ENCODE measurements at places on chromosomes 5 and 9. TPM values are rescaled to one million over a fixed set of nuclear protein-coding genes. Genes with fewer than 3 reads are reported as not detected.

GRCh38 chr5:154753792-154754191 is 1.4 kb upstream of the LARP1 start:
- DNase-seq = no peak
- H3K27me3 ChIP-seq = no peaks in the 10 kb centered on the region
- no peaks in the 10 kb centered on the region for H3K36me3 ChIP-seq
- H3K4me3 ChIP-seq = no peak overlapping the region
- peaks cover 24% of the 10 kb centered on the region for H3K4me1 ChIP-seq

DNA sequence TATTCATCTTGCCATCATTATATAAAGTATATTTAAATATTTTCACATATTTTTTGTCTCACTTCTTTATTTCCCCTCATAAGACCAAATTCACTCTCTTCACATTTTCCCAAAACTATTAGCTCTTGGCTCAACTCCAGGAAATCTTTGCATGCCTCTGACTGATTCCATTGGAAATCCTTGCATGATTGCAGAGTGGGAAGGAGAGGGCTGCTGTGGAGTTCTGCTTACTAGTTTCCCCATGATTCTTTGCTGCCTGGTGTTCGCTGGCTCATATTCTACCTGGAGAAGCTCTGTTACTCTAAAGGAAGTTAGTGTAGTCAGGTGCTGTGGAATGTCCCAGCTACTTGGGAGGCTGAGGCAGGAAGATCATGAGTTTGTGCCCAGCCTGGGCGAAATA is 41.9 kb downstream of the LIX1 start:
- no peak overlapping the region for H3K27ac ChIP-seq
- no peak for DNase-seq
- no peak overlapping the region for H3K4me3 ChIP-seq
- H3K27me3 ChIP-seq = no peaks in the 10 kb centered on the region

- peak overlapping the region; percentile 12 for H3K4me3 ChIP-seq
- peaks cover 4% of the 10 kb centered on the region for H3K36me3 ChIP-seq
- DNase-seq = no peak
- peak overlapping the region; percentile 93 for H3K27ac ChIP-seq
- H3K27me3 ChIP-seq = no peaks in the 10 kb centered on the region
Observed at GRCh38 chr5:150497274-150497988, 10.5 kb upstream of the NDST1 start.

- H3K27me3 ChIP-seq = peaks cover 35% of the 10 kb centered on the region
- H3K36me3 ChIP-seq = peaks cover 2% of the 10 kb centered on the region
- DNase-seq = no peak
- no peak overlapping the region for H3K27ac ChIP-seq
- H3K4me3 ChIP-seq = no peak overlapping the region
Observed at GRCh38 chr9:122360891-122361290, 9.9 kb upstream of the PTGS1 start.

DNA sequence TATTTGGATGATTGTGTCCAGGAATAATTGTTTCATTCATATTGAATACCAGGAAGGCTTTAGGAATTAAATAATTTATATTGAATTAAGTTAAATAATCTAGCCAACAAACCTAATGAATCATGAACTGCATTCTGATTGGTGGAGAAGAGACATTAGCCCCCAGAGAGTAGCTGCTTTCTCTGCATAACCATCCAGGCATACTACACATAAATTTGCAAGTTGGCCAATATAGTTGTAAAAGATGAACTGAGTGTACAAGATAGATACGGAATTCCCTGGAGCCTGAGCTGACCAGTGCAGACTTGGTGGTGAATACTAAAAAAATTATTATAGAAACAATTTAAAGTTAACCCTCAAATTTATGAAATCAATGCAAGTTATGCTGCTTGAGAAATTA is 311.8 kb upstream of the KIF2A start:
- H3K4me3 ChIP-seq = no peak overlapping the region

GRCh38 chr5:176413709-176414191 is 2.6 kb downstream of the CLTB start:
- no peaks in the 10 kb centered on the region for H3K4me1 ChIP-seq
- DNase-seq = no peak
- H3K27me3 ChIP-seq = no peaks in the 10 kb centered on the region
- H3K27ac ChIP-seq = peak overlapping the region; percentile 52
- H3K36me3 ChIP-seq = peaks cover 2% of the 10 kb centered on the region

DNA sequence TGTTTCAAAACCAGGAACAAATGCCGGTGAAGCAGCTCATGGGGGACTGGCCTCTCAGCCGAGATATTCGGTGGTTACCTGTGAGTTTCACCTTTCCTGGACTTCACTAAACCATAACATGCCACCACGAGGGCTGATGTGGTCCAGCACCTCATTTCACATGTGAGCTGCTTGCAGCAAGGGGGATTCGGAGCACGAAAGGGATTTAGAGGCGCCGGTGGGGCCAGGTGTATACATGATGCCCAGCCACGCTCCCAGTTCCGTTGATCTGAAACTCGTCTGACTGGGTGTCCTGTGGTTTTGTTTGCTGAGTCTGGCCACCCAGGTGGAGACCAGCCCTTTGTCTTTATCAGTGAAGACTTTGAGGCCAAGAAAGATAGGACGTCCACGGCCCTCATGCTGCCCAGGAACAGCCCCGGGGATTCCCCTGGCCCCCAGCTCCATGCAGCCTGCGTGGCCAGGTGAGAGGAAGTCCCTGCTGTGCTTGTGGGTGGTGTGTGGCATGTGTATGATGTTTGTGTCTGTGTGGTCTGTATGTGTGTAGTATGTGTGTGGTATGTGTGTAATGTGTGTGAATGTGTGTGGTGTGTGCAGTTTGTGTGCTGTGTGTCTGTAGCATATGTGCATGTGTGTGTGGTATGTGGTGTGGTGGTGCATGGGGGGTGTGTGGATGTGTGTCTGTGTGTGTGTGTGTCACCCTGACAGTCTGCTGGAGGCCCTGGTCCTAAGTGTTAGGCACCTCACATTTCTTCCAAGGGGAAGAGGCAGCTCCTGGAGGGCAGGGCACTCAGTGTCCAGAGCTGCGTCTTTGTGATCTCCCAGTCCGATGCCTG is 23.4 kb downstream of the PHF2 start:
- H3K4me1 ChIP-seq = peaks cover 22% of the 10 kb centered on the region
- no peak overlapping the region for H3K4me3 ChIP-seq
- no peak for DNase-seq
- H3K27me3 ChIP-seq = no peaks in the 10 kb centered on the region
- peaks cover 3% of the 10 kb centered on the region for H3K36me3 ChIP-seq
- H3K27ac ChIP-seq = peak overlapping the region; percentile 23

DNA sequence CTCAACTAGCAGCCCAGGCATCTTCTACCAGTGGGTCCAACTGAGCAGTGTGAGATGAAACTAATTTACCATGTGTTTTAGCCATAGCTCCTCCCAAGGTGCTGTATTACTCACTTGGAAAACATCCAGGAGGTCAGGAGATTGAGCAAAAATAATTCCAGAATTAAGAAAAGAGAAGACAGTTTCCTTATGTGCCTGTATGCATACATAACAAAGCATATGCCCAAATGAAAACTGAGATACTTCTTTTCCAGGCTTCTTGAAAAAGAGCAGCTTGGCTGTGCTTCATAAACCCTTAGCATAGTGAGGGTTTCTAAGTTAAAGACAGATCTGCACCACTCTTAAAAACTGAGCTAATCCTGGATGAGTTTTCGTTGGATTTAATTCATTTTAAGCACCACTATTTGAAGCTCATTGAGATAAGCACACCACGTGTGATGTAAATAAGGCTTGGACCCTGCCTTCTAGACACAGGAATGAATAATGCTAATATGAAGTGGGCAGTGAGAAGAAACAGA is 119.4 kb downstream of the ADAMTS12 start:
- no peaks in the 10 kb centered on the region for H3K27me3 ChIP-seq
- H3K4me1 ChIP-seq = no peaks in the 10 kb centered on the region
- no peaks in the 10 kb centered on the region for H3K36me3 ChIP-seq
- DNase-seq = no peak
- H3K4me3 ChIP-seq = no peak overlapping the region

- H3K27ac ChIP-seq = no peak overlapping the region
- no peak for DNase-seq
- peaks cover 24% of the 10 kb centered on the region for H3K36me3 ChIP-seq
- peaks cover 2% of the 10 kb centered on the region for H3K4me1 ChIP-seq
- H3K4me3 ChIP-seq = no peak overlapping the region
Observed at GRCh38 chr5:40762705-40763104, 6.9 kb upstream of the TTC33 start.

GRCh38 chr5:171707442-171707792 is 78.2 kb upstream of the SMIM23 start:
- peaks cover 4% of the 10 kb centered on the region for H3K27me3 ChIP-seq
- H3K27ac ChIP-seq = no peak overlapping the region
- no peaks in the 10 kb centered on the region for H3K36me3 ChIP-seq

DNA sequence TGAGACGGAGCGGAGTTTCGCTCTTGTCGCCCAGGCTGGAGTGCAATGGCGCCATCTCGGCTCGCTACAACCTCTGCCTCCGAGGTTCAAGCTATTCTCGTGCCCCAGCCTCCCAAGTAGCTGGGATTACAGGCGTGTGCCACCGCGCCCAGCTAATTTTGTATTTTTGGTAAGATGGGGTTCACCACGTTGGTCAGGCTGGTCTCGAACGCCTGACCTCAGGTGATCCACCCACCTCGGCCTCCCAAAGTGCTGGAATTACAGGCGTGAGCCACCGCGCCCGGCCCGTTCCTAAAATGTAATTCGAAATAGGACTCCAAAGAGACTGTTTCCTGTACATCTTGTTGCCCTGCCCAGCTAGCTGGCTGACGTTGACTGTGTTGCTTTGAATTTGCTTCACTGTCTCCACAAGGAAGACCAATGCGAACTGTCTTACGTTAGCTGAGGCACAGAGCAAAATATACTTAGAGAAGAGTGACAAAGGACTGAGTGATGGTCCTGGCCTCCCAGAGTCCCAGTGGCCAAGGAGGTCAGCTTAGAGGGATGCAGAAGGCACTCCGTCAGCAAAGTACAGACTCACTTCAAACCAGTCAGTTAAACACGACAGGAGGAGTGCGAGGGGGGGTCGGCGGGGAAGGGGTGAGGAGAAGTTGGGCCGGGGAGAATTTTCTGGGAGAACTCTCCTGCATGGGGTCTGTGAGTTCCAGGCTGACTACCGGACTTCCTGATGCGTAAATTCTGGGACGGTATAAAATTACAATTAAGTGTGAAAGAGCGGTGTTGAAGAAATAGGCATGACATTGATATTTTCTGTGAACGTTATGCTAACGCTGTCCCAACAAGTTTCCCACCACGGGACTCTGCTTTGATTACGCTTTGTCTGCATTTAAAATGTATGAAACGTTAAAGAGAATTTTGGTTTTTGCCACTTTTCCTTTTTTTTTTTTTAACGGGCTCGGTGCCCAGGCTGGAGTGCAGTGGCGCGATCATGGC is 6.8 kb upstream of the TRIM41 start:
- H3K36me3 ChIP-seq = peaks cover 1% of the 10 kb centered on the region
- H3K27me3 ChIP-seq = peaks cover 59% of the 10 kb centered on the region
- no peak for DNase-seq
- H3K4me1 ChIP-seq = peaks cover 6% of the 10 kb centered on the region
- peak overlapping the region; percentile 49 for H3K27ac ChIP-seq
- peak overlapping the region; percentile 33 for H3K4me3 ChIP-seq

- H3K27ac ChIP-seq = no peak overlapping the region
- H3K4me3 ChIP-seq = no peak overlapping the region
- peaks cover 12% of the 10 kb centered on the region for H3K36me3 ChIP-seq
- no peak for DNase-seq
Observed at GRCh38 chr5:103014983-103015382, 105.0 kb downstream of the GIN1 start.

DNA sequence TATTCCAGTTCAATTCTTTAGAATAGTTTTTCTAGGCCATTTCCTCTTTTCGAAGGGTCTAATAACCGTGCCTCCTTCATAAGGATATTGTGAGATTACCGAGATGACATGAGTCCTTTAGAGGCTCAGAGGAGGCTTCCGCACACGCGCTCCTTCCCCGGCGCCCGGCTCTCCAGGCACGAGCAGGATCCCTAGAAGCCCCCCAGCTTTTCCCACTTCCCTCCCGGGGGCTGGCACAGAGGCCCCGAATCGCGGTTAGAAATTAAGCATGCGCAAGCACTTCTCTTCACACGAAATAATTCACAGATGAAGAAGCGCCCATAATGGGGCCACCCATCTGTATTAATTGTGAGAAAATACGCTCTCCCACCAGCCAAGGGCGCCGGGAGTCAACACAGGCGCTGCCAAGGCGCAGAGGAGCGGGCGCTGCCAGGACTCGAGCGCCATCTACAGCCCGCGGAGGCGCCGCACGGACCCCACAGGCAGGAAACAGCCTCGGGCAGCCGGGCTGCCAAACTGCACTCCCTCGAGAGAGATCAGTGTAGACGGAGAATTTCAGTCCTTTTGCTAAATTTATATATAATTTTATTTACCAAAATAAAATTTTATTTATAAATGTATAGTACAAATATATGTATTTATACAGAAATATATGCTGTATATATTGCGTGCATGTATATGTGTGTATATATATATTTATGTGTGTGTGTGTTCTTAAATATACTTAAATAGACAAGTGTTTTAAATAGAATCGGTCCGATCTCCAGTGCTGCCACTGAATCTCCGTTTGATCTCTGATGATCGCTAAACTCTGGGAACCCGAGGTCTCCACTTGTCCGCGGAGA is 258.1 kb upstream of the NFIL3 start:
- DNase-seq = peak; percentile 76
- H3K27me3 ChIP-seq = peaks cover 10% of the 10 kb centered on the region
- peaks cover 6% of the 10 kb centered on the region for H3K4me1 ChIP-seq
- peak overlapping the region; percentile 47 for H3K4me3 ChIP-seq
- no peak overlapping the region for H3K27ac ChIP-seq
- no peaks in the 10 kb centered on the region for H3K36me3 ChIP-seq

- no peak for DNase-seq
- H3K27me3 ChIP-seq = no peaks in the 10 kb centered on the region
- H3K4me3 ChIP-seq = no peak overlapping the region
Observed at GRCh38 chr9:121609822-121610637, 41.4 kb upstream of the DAB2IP start.

- H3K27me3 ChIP-seq = no peaks in the 10 kb centered on the region
- no peaks in the 10 kb centered on the region for H3K36me3 ChIP-seq
- H3K4me3 ChIP-seq = no peak overlapping the region
Observed at GRCh38 chr9:87792831-87793288, 66.9 kb downstream of the CTSL start.

Gene LCN10
- not detected for total RNA-seq

Gene GHR
- total RNA-seq = 6.6 TPM

Gene PCDH1
- 5.5 TPM for total RNA-seq

Gene CARTPT
- total RNA-seq = not detected

Gene FAM120AOS
- total RNA-seq = 50.3 TPM

Gene CYLC2
- total RNA-seq = not detected

Gene LCN1
- total RNA-seq = not detected

Gene PCDHB16
- total RNA-seq = 11.9 TPM

Gene CDKN2B
- total RNA-seq = 1.2 TPM

Gene ITGA2
- 5.1 TPM for total RNA-seq
